A549 treated with RU486 at 1 μM for 4 hours (cell line): ENCODE measurements at places on chromosomes 11 and 22. TPM values are rescaled to one million over a fixed set of nuclear protein-coding genes. Genes with fewer than 3 reads are reported as not detected.

KCTD14 gene
- 1.4 to 2.2 TPM (median 2.0 TPM) in 5 replicates for total RNA-seq

ACR gene
- 0.25 TPM in 1 of 5 replicates, not detected in the others for total RNA-seq

ME3 gene
- 14.9 to 21.8 TPM (median 20.2 TPM) in 5 replicates for total RNA-seq

EXPH5 gene
- 0.02 to 0.06 TPM (median 0.04 TPM) in 4 of 5 replicates, not detected in the other for total RNA-seq

PTGDR2 gene
- 0.05 to 0.06 TPM (median 0.06 TPM) in 3 of 5 replicates, not detected in the others for total RNA-seq

ABCG4 gene
- 0.18 to 0.37 TPM (median 0.21 TPM) in 5 replicates for total RNA-seq

SYT8 gene
- 0.12 to 1.00 TPM in 2 of 5 replicates, not detected in the others for total RNA-seq

SERPING1 gene
- total RNA-seq = 0.27 to 1.7 TPM (median 0.38 TPM) in 5 replicates

LRRC4C gene
- total RNA-seq = not detected in 5 replicates

DDX6 gene
- total RNA-seq = 15.3 to 33.5 TPM (median 23.4 TPM) in 5 replicates

FAM227A gene
- 0.42 to 0.75 TPM (median 0.71 TPM) in 5 replicates for total RNA-seq

TIMM10 gene
- 160 to 189 TPM (median 170 TPM) in 5 replicates for total RNA-seq

OLFML1 gene
- 0.18 TPM in 1 of 5 replicates, not detected in the others for total RNA-seq

C1QTNF5 gene
- total RNA-seq = not detected in 5 replicates

LSP1 gene
- total RNA-seq = 0.91 to 2.3 TPM (median 1.3 TPM) in 5 replicates

DNAJB13 gene
- total RNA-seq = 0.27 to 0.42 TPM (median 0.32 TPM) in 3 of 5 replicates, not detected in the others

ADAMTS15 gene
- 7.6 to 14.3 TPM (median 10.7 TPM) in 5 replicates for total RNA-seq

MUC5B gene
- 1.8 to 7.7 TPM (median 2.5 TPM) in 5 replicates for total RNA-seq

KCNJ5 gene
- total RNA-seq = 0.10 TPM in 1 of 5 replicates, not detected in the others

LGALS12 gene
- total RNA-seq = not detected in 5 replicates

TTC36 gene
- total RNA-seq = not detected in 5 replicates

CHRNA10 gene
- total RNA-seq = 0.78 to 1.8 TPM (median 1.1 TPM) in 5 replicates

LRRN4CL gene
- total RNA-seq = 0.07 to 0.13 TPM (median 0.13 TPM) in 3 of 5 replicates, not detected in the others

CASP12 gene
- not detected in 5 replicates for total RNA-seq

MEN1 gene
- total RNA-seq = 25.5 to 41.2 TPM (median 37.0 TPM) in 5 replicates

VSIG2 gene
- 0.23 TPM in 1 of 5 replicates, not detected in the others for total RNA-seq

KRTAP5-2 gene
- not detected in 5 replicates for total RNA-seq

OR8A1 gene
- not detected in 5 replicates for total RNA-seq

APOL1 gene
- total RNA-seq = 9.4 to 11.9 TPM (median 9.7 TPM) in 5 replicates

SLC22A9 gene
- total RNA-seq = not detected in 5 replicates

ZP1 gene
- 0.15 to 0.58 TPM (median 0.21 TPM) in 4 of 5 replicates, not detected in the other for total RNA-seq

MMP13 gene
- total RNA-seq = not detected in 5 replicates

MS4A3 gene
- not detected in 5 replicates for total RNA-seq

MRGPRF gene
- total RNA-seq = 0.08 to 0.18 TPM (median 0.14 TPM) in 4 of 5 replicates, not detected in the other

CCDC86 gene
- total RNA-seq = 84.9 to 115 TPM (median 101 TPM) in 5 replicates

NXPE2 gene
- total RNA-seq = not detected in 5 replicates

VPS11 gene
- 7.9 to 17.2 TPM (median 11.4 TPM) in 5 replicates for total RNA-seq

HBG1 gene
- not detected in 5 replicates for total RNA-seq

OPCML gene
- not detected in 5 replicates for total RNA-seq

OR8D1 gene
- not detected in 5 replicates for total RNA-seq

OR10A6 gene
- not detected in 5 replicates for total RNA-seq

DEFB131B gene
- not detected in 5 replicates for total RNA-seq

PHLDB1 gene
- total RNA-seq = 9.3 to 10.8 TPM (median 10.0 TPM) in 5 replicates

CHRM1 gene
- total RNA-seq = 0.05 TPM in 1 of 5 replicates, not detected in the others

POTEH gene
- total RNA-seq = not detected in 5 replicates

THAP12 gene
- 21.7 to 52.2 TPM (median 49.1 TPM) in 5 replicates for total RNA-seq

SAA2 gene
- not detected in 5 replicates for total RNA-seq

ASCL2 gene
- 0.08 to 0.09 TPM in 2 of 5 replicates, not detected in the others for total RNA-seq

SCGB1D2 gene
- total RNA-seq = not detected in 5 replicates

GLB1L2 gene
- 1.8 to 2.4 TPM (median 2.0 TPM) in 5 replicates for total RNA-seq

KRTAP5-9 gene
- not detected in 5 replicates for total RNA-seq

RFPL3 gene
- total RNA-seq = not detected in 5 replicates

TSPAN32 gene
- total RNA-seq = not detected in 5 replicates

OR5P2 gene
- total RNA-seq = not detected in 5 replicates

ACRV1 gene
- total RNA-seq = not detected in 5 replicates

SGSM1 gene
- total RNA-seq = 0.27 to 0.45 TPM (median 0.30 TPM) in 5 replicates

CCDC116 gene
- total RNA-seq = 0.06 to 0.12 TPM (median 0.10 TPM) in 3 of 5 replicates, not detected in the others

PTPRCAP gene
- total RNA-seq = 0.22 to 0.33 TPM (median 0.30 TPM) in 5 replicates
